ENCODE measurements at places on chromosomes 2 and 18. TPM values are rescaled to one million over a fixed set of nuclear protein-coding genes. Genes with fewer than 3 reads are reported as not detected.

Gene PLA2R1
- total RNA-seq = not detected

Gene RNF25
- total RNA-seq = 39.4 TPM

Gene AGXT
- not detected for total RNA-seq

Gene HAUS1
- total RNA-seq = 76.9 TPM

Gene GPAT2
- not detected for total RNA-seq

Gene PRSS56
- not detected for total RNA-seq

Gene SKOR2
- total RNA-seq = not detected

Gene NMS
- total RNA-seq = not detected

Gene WBP1
- 53.6 TPM for total RNA-seq

Gene WNT10A
- 0.47 TPM for total RNA-seq

Gene GALNT3
- 4.6 TPM for total RNA-seq

Gene USP34
- 97.1 TPM for total RNA-seq

Gene NOSTRIN
- total RNA-seq = not detected

Gene TMEM200C
- total RNA-seq = not detected

Gene AQP12B
- total RNA-seq = not detected

Gene SCTR
- 0.50 TPM for total RNA-seq

Gene REV1
- total RNA-seq = 38.1 TPM

Gene DAW1
- total RNA-seq = 1.2 TPM

Gene POTEC
- not detected for total RNA-seq

Gene IKZF2
- 68.6 TPM for total RNA-seq
